GM13976 (cell line): ENCODE measurements at places on chromosomes 5 and 9.
A peak's percentile ranks its signal among the peaks of the same experiment; 100 is the strongest.

DNA sequence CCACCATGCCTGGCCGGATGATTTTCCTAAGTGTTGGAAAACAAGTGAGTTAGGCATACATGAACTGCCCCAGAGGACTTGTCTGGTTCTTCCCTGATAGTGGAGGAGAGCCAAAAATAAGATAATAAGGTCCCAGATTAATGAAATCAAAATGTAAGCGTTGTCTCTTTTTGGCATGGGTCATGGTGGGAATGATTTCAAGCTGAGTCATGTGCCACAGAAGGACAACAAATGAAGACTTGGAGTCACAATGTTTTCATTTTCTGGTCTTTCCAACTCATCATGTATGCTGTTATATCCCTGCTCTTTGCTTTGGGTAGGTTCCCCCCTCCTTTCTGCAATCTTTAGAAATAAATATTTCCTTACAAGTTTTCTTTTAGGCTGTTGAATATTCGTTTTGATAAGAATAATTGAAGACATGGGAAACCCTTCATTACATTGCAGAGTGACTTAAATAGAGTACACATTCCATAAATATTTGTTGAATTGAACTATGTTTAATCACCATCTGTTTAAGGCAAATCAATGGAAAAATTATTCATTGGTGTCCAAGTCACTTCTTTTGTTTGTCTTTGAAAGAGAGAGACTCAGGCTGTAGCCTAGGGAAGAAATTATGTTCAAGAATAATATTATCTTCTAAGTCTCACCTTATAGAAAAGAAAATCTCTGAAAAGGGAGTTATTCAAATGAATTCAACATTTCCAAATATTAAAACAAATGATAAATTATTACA, 196.3 kb downstream of the CSNK1G3 start:
- DNase-seq, result no peak

DNA sequence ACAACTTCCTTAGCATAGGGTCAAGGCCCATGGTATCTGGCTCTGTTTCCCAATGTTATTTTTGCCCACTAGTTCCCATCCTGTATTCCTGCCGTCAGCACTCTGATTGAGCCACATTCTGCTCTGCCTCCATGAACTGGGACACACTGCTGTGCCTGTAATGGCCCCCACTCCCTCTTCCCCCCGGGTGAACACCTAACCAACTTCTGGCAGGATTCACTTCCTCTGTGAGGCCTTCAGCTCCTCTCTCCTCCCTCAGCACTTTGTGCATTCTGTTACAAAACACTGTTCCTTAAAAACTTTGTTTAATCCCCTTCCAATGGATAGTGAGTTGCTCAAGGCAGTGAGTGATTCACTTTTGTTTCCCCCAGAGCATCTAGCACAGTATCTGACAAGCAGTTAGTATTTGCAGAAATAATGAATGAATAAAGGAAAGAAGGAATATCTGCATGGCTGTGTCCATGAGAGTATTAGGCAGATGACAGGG, 183.6 kb downstream of the EFNA5 start:
- DNase-seq, result no peak

DNA sequence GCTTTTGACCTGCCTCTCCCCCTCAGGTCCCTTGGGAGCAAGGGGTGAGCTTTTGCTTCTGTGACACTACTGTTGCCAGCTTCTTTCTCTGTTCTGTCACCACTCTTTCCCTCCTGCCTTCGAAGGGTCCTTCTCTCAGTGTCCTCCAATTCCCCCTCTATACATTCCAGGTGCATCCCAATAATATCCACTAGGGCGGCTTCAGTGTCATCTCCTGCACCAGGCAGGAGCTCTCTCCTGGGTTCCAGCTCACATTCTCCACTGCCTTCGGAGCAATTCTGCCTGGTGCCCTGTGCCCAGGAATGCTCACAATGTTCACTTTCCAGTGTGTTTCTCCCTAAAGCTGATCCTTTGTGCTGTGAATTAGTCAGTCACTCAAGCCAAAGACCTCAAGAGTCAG, 83.9 kb upstream of the CXCL14 start:
- no peak for DNase-seq

DNA sequence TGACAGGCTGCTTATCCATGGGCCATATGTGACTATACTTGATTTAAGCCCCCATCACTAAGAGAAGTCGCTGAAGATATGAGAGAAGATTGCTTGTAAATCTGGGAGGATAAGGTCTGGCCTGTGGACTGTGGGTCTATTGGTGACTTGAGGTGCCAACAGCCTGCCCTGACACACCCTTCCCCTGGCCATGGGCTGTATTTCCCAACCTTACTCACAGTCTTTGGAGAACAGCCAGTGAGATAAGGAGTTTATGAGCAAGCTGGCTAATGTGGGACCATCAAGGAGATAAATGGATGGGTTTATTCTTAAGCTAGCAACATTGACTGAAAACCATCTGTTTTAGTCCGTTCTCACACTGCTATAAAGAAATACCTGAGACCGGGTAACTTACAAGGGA, 231.3 kb downstream of the ZSWIM6 start:
- no peak for DNase-seq

- no peak for DNase-seq
Observed at GRCh38 chr9:73844135-73844534, 653.0 kb upstream of the RORB start.

GRCh38 chr5:24080046-24080445, 564.7 kb downstream of the CDH10 start:
- DNase-seq, result no peak

- DNase-seq, result peak; percentile 32
Observed at GRCh38 chr5:137498301-137498735, 808 bp downstream of the SPOCK1 start.

DNA sequence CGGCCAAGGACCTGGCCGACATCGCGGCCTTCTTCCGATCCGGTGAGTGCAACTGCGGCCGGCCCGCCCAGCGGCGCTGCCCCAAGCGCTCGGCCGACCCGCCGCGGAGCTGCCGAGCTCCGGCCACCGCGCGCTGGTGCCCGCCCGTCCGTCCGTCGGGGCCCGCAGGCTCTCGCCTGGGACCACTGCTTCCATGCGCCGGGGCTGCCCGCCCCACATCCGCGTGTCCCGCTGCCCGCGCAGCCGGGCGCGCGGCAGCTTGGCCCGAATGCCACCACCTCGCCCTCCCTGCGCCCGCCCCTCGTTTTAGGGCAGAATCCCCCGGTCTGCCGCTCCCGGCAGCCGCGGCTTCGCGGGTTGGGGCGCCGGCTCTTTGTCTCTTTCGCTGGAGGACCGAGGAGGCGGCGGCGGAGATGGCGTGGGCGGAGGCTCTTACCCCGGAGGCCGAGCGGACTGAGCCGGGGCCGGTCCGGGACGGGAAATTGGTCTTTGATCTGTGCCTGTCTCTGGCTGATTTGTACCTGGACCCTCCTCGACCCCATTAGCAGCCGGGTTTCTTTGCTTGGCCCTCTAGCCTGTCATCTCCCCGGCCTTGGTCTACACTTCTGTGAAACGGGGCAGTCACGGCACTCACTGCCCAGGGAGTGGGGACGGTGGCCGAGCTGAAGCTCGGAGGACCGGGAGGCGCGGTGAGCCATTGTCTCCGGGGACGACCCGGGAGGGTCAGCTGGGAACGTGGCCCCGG, 871 bp downstream of the TRIO start:
- peak; percentile 60 for DNase-seq

DNA sequence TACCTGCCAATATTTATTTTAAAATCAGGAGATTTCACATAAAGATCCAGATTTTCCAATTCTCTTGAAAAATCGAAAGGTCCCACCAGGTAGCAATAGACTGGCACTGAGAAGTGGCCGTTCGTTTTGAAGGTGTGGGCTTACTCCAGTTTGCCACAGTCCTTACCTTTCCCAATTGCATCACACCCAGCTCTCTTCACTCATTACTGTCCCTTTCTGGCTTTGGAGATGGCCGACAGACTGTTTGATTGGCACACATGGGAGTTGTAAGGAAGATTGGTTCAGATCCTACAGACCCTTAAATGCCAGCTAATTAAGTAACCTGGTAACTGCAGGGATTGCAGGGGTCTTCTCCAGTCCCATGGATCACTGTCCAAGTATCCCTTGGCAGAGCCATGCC, 68.7 kb upstream of the LARP1 start:
- DNase-seq, result no peak

- DNase-seq, result no peak
Observed at GRCh38 chr5:168156170-168156569, 135.3 kb upstream of the WWC1 start.

GRCh38 chr9:111937301-111937700, 40.7 kb downstream of the UGCG start:
- no peak for DNase-seq

DNA sequence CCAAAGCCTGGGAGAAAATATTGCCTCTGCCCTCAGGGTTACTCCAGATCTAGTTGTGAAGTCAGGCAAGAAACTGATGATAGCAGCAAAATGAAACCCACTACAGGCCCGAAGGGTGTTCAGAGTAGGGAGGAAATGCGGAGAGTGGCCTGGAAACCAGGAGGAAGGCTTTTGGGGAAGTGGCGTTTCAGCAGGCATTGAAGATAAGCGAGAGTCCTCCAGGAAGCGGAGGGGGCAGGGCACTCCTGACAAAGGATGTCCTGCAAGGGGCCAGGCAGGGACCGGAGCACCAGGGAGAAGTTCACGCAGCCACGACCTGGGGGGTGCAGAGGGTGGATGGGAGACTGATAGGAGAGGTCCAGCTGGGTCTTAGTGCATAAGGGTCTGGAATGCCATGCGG, 7.8 kb upstream of the FOXI1 start:
- DNase-seq, result no peak

DNA sequence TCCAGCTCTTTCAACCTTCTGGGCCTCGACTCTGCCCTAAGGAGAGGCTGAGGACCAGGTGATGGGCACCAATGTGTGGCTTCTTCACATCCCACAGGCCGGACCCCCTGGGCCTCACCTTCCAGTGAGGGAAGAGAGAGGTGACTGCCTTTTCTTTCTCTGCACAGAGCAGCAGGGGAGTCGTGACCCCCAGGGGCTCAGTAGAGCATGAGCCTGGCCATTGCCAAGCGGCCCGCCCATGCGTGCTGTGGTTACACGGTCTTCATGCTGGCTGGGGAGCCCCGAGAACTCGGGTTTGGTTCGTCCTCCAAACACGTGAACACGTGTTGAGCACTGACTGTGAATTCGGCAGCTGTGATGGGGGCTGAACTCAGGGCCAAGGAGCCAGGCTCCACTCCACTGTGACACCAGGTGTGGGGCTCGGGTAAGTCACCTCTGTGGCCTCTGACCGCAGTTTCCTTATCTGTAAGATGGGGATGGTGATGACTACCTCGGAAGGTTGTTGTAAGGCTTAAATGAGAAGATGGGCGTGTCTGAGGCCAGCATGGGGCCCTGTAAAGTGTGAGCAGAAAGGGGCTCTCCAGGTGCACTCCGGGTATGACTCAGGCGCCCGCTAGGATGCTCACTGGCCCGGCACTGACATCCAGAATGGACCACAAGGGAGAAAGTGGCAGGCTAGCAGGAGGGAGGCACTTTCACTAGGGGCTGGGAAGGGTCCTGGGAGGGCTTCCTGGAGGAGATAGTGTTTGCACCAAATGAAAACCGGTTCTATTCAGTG, 13.4 kb upstream of the GRHPR start:
- peak; percentile 85 for DNase-seq

GRCh38 chr9:86809151-86809550, 138.2 kb downstream of the GAS1 start:
- no peak for DNase-seq

GRCh38 chr5:125376059-125376641, 629.7 kb upstream of the ZNF608 start:
- DNase-seq, result no peak

- no peak for DNase-seq
Observed at GRCh38 chr5:3392306-3392939, 203.2 kb upstream of the IRX1 start.
